NCI-H1417 treated with DMSO at 0.1 percent for 48 hours (cell line): ENCODE measurements at places on chromosomes 3 and 15.
A peak's percentile ranks its signal among the peaks of the same experiment; 100 is the strongest.

- DNase-seq, result no peak
Measured at GRCh38 chr15:87268675-87269074, 987.9 kb downstream of the NTRK3 start.

DNA sequence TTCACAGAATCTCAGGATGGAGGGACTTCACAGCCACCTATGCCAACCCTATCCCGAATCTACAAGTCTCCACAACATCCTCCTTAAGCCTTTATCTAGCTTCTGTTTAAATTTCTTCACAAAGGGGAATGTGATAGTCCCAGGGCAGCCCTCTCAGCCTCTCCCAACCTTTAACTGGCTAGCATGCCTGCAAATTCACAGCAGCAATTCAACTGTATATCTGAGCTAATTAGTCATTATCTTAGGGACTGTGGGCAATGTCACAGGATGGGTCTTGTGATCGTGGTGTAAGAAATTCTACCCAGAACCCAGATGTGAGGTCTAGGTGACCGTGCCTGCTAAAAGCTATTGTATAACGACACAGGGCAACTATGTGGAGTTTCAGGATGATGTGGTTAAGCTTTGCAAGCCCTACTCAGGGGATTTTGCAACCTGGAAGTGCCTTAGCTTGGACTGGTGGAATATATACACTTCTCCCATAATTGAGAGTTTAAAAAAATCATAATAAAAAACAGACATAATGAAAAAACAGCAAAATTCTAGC is 65.5 kb upstream of the FBN1 start:
- DNase-seq, result no peak

- peak; percentile 11 for DNase-seq
Measured at GRCh38 chr15:58070801-58071418, 5.4 kb upstream of the ALDH1A2 start.

DNA sequence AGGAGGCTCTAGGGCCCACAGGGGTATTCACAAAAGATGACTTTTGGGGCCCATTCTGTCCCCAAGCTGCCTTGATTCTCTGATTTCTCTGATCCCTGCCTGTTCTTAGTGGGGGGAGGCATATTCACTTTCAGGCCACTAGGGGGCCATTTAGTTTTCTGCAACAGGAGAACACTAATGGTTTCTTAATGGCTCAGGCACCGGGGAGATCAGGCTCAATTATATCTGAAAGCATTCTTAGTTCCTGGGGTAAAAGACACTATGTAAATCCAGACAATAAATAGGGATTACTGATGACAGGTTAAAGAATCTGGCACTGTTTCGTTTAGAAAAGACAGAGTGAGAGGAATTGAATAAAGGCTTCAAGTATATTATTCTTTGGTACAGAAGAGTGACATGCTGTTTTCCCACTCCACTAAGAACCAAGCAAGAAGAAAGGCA is 2.5 kb upstream of the INAFM2 start:
- no peak for DNase-seq

GRCh38 chr3:48428572-48429316 is 1.1 kb downstream of the PLXNB1 start:
- DNase-seq, result no peak

- no peak for DNase-seq
Measured at GRCh38 chr15:35929740-35930444, 383.9 kb upstream of the DPH6 start.

DNA sequence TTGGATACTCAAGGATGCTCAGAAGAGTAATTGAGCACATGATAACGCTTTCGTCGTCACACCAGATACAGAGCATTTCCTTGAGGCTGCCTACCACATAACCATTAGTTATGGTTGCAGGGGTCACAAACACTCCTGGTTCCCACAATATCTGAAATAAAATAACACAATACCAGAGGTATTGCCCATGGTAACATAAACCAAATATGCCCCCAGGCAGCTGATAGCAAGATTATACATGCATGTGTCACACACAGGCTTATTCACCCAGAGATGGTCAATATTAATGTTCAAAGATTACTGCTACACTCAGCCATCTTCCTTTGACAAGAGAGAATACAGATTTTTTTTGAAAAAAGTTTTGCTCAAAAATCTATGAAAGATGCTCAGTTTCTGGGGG is 7.3 kb downstream of the RPL39L start:
- no peak for DNase-seq

DNA sequence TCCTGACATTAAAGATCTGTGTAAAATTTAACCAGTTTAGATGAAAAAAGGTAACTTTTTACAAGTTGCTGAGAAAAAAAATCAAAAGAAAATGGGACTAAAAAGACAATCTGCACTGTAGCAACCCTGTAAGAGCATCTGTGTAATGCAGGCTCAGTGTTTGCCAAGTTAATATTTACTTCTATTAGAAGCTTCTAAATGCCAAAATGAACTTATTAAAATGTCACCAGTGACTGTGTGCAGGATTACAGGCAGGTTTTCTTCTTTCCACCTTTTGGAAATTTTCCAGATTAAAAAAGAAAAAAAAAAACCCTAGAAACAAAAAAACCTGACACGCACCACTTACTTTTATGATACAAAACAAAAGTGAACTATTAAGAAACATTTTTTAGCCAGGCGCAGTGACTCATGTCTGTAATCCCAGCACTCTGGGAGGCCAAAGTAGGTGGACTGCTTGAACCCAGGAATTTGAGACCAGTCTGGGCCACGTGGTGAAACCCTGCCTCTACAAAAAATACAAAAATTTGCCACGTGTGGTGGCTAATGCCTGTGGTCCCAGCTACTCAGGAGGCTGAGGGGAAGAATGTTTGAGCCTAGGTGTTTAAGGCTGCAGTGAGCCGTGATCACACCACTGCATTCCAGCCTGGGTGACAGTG is 87.2 kb downstream of the TJP1 start:
- no peak for DNase-seq

DNA sequence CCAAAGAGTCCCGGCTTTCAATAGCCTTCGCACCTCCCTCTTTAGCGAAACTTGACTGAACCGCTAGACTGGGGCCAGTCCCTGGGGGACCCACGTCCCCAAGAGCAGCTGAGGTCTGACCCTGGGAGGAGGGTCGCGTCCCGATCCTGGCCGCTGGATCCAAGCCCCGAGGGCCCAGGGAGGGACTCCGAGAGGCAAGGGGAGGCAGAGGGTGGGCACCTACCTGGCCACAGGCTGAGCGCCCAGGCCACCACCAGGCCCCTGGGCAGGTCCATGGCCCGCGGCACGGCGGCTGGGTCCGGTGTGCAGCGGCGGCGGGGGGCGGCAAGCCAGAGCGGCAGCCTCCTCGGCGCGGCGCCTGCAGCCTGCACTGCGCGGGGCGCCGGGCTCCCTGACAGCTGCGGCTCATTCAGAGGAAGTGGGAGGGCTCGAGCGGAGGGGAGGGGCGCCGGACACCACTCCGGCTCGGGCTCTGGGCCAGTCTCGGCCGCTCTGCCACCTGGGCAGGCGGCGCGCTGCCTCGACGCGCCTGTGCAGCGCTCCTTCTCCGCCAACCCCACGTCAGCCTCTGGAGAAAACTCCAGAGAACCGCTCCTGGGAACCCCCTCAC is at the start of gene ITGA11:
ITGA11 (minus strand) TSS at position 372 of the 610 bp plus-strand sequence; CDS start at position 275, 97 bp downstream.
- no peak for DNase-seq

- no peak for DNase-seq
Measured at GRCh38 chr15:29698030-29698701, 124.1 kb downstream of the TJP1 start.

DNA sequence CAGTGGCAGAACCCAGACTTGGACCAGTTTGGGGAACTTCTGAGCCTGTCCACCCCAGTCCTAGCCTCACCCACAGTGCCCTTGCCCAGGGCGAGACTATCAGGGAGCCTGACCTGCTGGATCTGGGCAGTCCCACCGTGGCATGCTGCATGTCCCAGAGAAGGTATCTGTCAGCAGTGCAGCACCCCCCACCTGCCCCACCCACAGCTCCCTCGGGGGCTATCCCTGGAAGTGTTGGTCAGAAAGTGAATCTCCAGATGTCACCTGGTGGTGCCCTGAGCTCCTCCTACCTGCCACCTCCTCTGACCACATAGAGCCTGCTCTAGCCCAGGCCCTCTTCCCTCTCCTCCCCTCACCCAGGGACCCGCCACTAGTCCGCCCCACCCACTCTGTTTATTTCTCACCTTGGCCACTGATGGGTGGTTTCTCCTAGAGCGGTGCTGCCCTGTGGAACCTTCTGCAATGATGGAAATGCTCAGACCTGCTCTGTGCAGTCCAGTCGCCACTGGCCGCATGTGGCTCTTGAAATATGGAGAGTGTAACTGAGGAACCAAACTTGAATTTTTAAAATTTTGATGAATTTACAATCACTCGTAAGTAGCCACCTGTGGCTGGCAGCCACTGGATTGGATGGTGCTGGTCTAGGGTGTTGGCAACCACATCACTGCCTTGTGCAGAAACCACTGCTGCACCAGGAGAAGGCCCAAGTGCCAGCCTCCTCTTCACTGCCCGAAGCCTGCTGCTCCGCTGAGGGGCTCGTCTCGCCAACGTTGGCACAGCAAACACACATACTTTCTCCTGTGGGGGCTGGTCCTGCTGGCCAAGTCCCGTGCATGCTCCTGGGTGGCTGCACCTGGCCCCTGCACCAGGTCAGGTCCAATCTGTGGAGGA is 13.1 kb downstream of the HDAC11 start:
- DNase-seq, result no peak

DNA sequence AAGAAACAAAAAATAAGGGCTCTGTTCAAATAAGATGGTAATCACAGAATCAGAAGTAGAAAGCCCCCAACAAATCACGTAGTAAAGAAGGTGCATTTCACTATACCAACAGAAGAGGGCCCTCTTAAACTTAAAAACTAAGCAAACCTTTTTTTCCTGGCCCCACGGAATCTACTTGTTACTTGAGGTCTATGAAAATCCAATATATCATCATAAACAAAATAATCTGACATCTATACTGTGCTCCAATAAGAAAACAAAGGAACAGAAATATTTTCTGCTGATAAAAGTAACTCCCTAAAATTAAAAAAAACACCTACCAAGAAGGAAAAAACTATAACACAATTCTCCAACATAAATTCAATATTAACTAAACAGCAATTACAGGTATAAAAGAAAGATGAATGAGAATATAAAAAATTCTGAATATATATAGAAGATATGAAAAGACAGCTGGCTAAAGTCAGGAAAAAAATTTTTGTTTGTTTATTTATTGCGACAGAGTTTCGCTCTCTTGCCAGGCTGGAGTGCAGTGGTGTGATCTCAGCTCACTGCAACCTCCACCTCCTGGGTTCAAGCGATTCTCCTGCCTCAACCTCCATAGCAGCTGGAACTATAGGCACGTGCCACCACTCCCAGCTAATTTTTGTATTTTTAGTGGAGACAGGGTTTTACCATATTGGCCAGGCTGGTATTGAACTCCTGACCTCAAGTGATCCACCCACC is 81.8 kb downstream of the CLASP2 start:
- peak; percentile 4 for DNase-seq
